ENCODE measurements at places on chromosomes 1 and 21. TPM values are rescaled to one million over a fixed set of nuclear protein-coding genes. Genes with fewer than 3 reads are reported as not detected.

- no peaks in the 10 kb centered on the region for H3K4me1 ChIP-seq
- peak; percentile 6 for DNase-seq
- H3K27ac ChIP-seq = no peak overlapping the region
- H3K4me3 ChIP-seq = no peak overlapping the region
- no peaks in the 10 kb centered on the region for H3K36me3 ChIP-seq
- H3K27me3 ChIP-seq = no peaks in the 10 kb centered on the region
Observed at GRCh38 chr1:61184040-61184713, 101.8 kb downstream of the NFIA start.

GRCh38 chr1:150295476-150295875 is 1.8 kb downstream of the MRPS21 start:
- peaks cover 16% of the 10 kb centered on the region for H3K36me3 ChIP-seq
- H3K4me3 ChIP-seq = no peak overlapping the region
- no peak overlapping the region for H3K27ac ChIP-seq
- no peaks in the 10 kb centered on the region for H3K27me3 ChIP-seq
- DNase-seq = no peak

The CHI3L1 gene
- total RNA-seq = not detected

DNA sequence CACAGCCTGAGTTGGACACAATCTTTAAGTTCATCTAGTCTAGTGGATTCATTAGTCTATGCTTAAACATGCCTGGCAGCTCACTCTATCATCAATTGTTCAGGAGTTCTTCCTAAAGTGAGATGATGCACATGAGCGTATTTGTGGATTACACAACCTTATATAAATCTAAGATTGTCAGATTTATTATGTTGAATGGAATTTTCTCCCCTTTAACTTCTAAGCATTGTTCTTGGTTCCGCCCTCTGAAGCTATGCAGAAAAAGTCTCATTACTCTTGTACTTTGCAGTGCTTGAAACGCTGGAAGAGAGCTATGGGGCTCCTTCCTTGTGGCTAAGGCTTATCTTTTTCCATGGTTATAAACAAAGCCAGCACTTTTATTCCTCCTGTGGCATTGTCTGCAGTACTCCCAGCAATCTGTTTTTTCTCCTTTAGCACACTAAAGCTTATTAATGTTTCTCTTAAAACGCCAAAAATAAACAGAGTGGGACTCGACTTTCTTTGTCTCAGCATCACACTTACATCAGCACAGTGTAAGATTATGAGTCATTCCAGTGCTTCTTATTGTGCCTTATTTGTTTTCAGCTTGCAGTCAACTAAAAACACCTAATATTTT is 316.8 kb upstream of the CAMK1G start:
- H3K4me1 ChIP-seq = no peaks in the 10 kb centered on the region
- DNase-seq = no peak
- H3K27ac ChIP-seq = no peak overlapping the region

The A3GALT2 gene
- not detected for total RNA-seq

The EPHA8 gene
- not detected for total RNA-seq
